Epithelial cell of proximal tubule (primary cell): ENCODE measurements at places on chromosomes 1 and 21.

DNA sequence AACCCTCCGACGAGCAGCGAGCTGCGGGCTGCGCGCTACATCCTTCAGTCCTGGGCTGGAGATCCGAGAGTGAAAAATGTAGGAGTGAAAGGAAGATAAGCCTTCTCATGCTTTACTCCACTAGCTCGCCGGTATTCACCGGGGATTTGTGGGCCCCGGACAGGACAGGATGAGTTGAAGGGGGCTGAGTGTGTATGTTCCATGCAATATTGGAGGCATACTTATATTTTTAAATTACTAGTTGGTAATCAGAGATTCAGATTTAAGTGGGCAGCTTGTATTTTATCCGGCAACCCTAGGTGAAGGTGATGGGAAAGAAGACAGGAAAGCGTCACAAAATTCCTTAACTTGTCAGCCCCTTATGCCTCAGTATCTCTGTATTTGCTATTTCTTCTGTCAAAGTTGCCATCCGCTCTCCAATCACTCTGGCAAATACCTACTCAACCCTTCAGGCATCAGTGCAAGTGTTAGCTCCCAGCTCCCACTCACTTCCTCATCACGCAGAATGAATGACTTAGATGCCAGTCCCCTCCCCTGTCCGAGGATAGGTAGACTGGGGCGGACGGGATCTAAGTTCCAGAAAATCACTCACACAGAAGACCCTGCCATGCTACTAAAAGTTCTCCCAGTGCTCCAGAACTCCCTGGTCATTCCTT is 503 bp upstream of the PIGM start:
- no peak for DNase-seq

- no peak for DNase-seq
These were observed 1535.2 kb downstream of the PLA2G4A start for GRCh38 chr1:188363943-188364342.

GRCh38 chr1:16175610-16176553 is 20.0 kb upstream of the EPHA2 start:
- DNase-seq, result no peak

GRCh38 chr21:34871026-34871908 is 177.8 kb downstream of the RUNX1 start:
- no peak for DNase-seq

DNA sequence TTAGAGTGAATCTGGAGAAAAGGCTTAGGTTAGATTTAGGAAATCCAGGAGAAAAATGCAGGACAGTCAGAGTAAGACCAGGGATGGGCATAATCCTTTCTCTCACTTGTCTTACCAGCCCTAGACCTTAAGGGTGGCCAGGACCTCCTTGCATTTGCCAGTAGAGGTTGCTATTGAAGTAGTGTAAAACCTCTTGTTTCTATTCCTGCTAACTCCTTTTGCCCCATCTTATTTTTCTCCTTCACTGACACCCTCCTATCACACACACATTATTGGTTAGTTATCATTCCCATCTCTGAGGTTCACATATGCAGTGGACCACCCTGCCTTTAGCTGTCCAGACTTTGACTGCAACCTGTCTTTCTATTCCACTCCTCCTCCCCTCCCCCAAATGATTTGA is 75.0 kb upstream of the MACF1 start:
- no peak for DNase-seq

- DNase-seq, result no peak
These were observed 1530.1 kb upstream of the TPTE start for GRCh38 chr21:8991088-8991907.

GRCh38 chr1:155184835-155185782 is 11.5 kb downstream of the TRIM46 start:
- DNase-seq, result no peak

- no peak for DNase-seq
These were observed 34.6 kb downstream of the STXBP3 start for GRCh38 chr1:108780937-108781574.

- no peak for DNase-seq
These were observed 118.2 kb upstream of the ADGRL2 start for GRCh38 chr1:81682490-81682889.

DNA sequence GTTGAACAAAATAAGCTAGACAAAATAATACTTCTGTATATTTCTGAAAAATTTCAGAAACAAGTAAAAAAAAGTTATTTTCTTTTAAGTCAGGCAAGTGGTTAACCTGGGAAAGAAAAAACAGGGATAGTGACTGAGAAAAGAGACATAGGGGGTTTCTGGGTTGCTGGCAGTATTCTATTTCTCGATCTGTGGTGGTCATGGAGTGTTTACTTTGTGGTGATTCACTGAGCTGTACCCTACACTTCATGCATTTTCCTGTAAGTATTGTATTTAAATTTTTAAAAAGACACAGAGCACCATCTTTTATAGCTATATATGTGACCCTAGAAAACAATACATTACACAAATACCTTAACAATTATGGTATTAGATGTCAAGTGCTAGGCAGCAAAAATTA is 58.2 kb downstream of the ZNF644 start:
- no peak for DNase-seq

- no peak for DNase-seq
These were observed 24.6 kb downstream of the PADI2 start for GRCh38 chr1:17094664-17095063.

- no peak for DNase-seq
These were observed at the start of gene TIE1 for GRCh38 chr1:43300378-43301094. TIE1 (plus strand) TSS chr1:43300982; CDS start chr1:43301072, 90 bp downstream.

GRCh38 chr1:87359586-87359985 is 30.9 kb downstream of the LMO4 start:
- no peak for DNase-seq

GRCh38 chr1:64308866-64309265 is 105.4 kb downstream of the UBE2U start:
- DNase-seq, result no peak

DNA sequence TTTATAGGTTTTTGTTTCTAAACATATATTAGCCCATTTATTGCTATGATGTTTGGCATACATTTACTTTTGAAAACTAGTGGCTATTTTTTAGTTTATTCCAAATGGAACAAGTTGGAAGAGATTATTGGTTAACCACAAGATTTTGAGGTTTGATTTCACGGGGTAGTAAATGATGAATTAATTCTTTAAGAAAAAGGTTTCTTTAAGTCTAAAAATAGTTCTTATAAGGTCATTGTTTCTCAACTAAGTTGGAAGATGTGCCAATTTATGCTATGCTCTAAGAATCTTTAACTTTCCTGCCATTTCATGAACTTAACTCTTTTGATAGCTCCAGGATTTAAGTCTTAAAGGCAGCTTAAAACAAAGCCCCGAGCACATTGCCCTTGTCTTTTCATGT is 183.8 kb downstream of the LMO4 start:
- DNase-seq, result no peak

DNA sequence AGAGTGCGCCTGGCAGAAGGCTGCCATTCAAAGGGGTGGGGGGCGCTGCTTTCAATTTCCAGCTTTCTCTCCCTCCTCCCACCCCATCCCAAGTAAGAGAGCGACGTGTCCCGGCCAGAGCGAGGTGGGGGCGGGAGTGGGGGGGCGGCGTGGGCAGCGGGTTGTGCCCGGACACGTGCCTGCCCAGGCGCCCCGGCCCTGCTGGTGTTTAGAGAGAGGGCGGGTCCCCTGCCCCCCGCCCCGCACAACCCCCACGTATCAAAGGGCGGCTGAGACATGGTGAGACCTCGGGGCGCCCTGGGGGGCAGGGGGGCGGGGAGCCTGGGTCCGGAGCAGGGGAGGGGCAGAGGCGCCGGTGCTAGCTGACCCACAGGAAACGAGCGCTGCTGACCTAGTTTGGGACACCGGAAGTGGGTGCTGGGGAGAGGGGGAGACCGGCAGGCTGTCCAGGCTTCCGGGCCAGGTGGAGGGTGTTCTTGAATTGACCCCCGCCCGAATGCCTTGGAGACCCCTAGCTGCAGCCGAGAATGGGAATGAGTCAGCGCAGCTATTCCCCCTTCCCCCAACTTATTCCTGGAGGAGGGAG is 1.3 kb downstream of the ZBTB7B start:
- DNase-seq, result no peak

DNA sequence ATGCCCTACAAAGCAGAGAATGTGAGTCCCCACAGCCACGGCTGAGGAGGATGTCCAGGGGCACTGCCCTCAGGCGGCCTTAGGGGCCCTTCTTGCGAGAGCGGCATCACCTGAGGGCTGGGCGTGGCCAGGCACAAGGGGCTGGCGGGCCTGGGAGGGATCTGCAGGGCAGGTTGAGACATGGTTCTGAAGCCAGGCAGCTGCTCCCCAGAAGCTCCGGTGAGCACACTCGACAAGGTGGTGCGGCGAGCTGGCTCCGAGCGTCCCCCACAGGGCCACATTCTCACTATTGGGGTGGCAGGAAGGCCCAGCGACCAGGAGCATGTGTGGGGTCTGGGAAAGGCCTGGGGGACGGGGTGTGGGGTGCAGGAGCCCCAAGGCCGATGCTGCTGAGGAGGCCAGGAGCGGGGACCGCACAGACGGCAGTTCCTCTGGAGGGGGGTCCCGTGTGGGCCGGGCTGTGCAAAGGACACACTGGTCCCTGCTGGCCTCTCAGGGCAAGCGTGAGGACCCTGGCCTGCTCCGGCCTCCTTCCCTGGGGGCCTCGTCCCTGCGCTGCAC is 47.2 kb downstream of the MORN1 start:
- DNase-seq, result no peak

- no peak for DNase-seq
These were observed 6.3 kb downstream of the HAPLN2 start for GRCh38 chr1:156625436-156626078.

DNA sequence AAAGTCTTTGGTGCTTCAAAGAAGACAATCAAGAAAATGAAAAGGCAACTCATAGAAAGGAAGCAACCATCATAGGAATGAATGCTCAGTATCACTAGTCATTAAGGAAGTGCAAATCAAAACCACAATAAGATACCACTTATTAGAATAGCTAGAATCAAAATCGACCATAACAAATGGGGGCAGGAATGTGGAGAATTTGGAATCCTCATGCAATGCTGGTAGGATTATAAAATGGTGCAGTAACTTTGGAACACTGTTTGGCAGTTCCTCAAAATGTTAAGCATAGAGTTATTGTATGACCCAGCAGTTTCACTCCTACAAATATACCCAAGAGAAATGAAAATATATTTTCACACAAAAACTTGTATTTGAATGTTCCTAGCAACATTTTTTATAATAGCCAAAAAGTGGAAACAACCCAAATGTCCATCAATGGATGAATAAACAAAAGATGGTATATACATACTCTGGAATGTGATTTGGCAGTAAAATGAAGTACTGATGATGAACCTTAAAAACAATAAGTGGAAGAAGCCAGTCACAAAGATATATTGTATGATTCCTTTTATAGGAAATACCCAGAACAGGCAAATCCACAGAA is 105.6 kb downstream of the MIS18A start:
- DNase-seq, result no peak

DNA sequence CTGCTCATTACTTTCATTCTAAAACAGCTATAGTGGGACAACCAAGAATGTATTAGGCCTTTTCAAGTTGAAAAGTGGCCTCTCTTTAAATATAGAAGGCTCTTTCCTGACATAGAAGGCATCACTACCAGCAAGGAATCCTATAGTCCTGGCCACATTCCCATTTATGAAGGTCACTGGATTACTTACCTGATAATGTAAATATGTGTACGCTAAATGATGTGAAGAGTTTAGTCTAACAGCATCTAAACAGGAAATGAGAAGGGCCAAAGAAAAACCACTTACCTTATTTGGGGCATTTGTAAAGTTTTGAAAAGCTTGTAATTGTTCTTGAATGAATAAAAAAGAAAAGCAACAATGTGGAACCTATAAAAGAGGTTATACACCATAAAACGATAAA is 24.7 kb downstream of the PRKACB start:
- no peak for DNase-seq

GRCh38 chr1:201085902-201086735 is 26.1 kb downstream of the CACNA1S start:
- DNase-seq, result no peak

GRCh38 chr1:51058858-51059257 is 43.2 kb upstream of the C1orf185 start:
- no peak for DNase-seq

DNA sequence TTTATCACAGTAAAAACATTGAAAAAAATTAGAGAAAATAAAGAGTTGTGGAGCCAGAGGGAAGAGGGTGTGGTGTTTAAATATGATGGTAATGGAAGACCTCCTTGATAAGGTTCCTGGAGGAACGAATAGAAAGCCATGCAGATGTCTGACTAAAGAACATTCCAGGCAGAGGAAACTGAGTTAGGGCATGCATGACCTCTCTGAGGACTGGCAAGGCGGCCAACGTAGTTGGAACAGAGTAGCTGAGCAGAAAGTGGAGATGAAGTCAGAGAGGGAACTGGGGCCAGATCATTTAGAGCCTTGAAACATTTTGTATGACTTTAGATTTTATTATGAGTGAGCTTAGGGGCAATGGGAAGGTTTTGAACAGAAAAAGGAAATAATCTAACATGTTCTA is 377.5 kb downstream of the HLX start:
- no peak for DNase-seq

DNA sequence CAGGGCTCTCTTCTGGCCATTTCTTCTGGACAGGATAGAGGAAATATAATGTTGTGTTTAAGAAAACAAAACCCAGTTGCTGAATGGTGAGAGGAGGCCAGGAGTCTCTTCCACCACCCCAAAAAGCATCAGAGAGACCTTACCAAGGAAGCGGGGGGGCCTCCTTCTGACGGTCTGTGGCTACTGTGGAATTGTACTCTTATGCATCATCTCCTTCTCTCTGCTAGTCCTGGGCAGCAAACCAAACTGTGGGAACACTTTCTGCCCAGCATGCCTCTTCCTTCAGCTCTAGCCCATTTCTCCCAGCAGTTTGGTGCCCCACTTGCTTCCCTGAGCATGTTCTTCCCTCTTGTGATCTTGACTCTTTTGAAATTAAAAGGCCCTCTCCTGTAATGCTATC is 157.7 kb downstream of the HHIPL2 start:
- no peak for DNase-seq

- DNase-seq, result no peak
These were observed 113.8 kb downstream of the DPYD start for GRCh38 chr1:97806996-97807520.

DNA sequence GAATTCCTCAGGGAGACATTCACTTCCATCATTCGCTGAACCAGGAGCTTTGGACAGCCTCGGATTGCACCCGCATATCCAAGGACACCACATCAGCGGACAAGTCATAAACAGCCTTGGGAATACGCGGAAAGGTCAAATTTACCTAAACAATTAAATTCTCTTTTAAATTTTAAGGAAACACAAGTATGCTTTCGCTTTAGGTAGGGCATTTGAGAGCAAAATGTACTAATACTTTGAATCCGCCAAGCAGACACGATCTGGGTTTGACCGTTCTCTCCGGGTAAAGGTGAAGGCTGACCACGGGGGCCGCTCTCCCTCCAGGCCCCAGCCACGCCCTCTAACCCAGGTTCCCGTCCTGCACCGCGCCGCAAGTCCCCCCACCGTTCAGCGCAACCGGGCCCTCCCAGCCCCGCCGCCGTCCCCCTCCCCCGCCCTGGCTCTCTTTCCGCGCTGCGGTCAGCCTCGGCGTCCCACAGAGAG is 479 bp upstream of the ACADM start:
- no peak for DNase-seq
